Femur (tissue), 1 donor: ENCODE measurements at places on chromosomes 6 and 20.

- DNase-seq = peak; percentile 54
Measured at GRCh38 chr6:24522228-24523176, 27.7 kb downstream of the ALDH5A1 start.

- no peak for DNase-seq
Measured at GRCh38 chr6:105005451-105005850, 48.5 kb downstream of the LIN28B start.

GRCh38 chr6:32658268-32658897 lies 8.1 kb downstream of the HLA-DQB1 start:
- DNase-seq = no peak

DNA sequence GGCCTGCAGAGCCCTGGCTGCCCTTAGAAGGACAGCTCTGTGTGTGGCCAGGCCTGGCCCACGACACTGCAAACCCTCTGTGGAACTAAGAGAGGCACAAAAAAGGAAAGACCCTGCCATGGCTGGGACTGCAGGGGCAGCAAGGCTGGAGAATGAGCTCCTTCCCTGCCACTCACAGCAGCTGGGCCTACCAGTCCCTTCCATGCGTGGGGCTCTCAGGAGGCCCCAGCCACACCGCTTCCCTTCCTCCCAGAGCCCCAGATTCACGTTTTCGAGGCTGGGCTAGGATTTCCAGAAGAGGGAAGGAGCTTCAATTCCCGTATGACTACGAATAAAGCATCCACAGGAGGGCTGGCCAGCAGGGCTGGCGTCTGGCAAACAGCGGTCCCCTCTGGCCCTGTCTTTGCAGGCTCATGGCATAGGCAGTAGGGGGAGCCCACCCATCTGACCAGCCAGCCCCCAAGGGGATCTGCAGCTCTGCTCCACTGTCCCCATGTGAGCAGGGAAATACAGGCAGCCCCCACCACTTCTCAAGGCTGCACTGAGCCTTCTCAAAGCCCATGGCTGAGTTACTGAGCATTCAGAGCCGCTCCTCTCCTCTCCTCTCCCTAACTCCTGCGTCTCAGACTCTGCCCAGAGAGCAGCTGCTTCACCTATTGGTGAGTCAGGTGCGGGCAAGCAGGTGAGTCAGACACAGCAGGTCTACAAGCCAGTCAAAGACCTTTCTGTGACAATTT lies 53.1 kb downstream of the NINL start:
- no peak for DNase-seq

GRCh38 chr20:49276961-49277785 lies 684 bp downstream of the ZNFX1 start:
- peak; percentile 53 for DNase-seq

- DNase-seq = no peak
Measured at GRCh38 chr6:125814481-125814880, 23.7 kb downstream of the NCOA7 start.

GRCh38 chr6:10951675-10952282 lies 64.9 kb downstream of the SYCP2L start:
- no peak for DNase-seq
